Subcutaneous adipose tissue (tissue), 4 donors: ENCODE measurements at places on chromosomes 13 and 19. TPM values are rescaled to one million over a fixed set of nuclear protein-coding genes. Genes with fewer than 3 reads are reported as not detected.

The KCNC3 gene
- 0.16 TPM for total RNA-seq

The CD22 gene
- total RNA-seq: 6.2 TPM

The HIPK4 gene
- 0.22 TPM for total RNA-seq

The DCT gene
- total RNA-seq: 1.3 TPM

The ATP7B gene
- total RNA-seq: 4.6 TPM

The ZNF492 gene
- total RNA-seq: 0.44 TPM

The ZNF534 gene
- 1.5 TPM for total RNA-seq

The SULT2B1 gene
- total RNA-seq: not detected
